Lower lobe of right lung (tissue), 2 donors: ENCODE measurements at places on chromosomes 1 and 21. TPM values are rescaled to one million over a fixed set of nuclear protein-coding genes. Genes with fewer than 3 reads are reported as not detected.

DNA sequence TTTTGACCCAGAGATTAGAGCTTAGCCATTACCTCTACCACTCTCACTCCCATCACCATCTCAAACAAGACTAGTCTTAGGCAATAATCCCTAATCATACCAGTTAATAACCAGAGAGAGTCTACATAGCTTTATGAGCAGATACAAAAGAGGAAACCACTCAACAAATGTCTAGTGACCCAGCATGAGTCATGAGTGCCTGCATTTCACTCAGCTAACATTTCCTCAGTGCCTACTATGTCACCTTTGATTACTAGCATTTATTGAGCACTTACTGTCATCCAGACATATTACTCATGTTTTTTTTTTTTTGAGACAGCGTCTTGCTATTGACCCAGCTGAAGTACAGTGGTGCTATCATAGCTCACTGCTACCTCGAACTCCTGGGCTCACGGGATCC is 35.9 kb upstream of the GALNT2 start:
- no peak for DNase-seq

Gene CFHR4
- not detected for total RNA-seq

Gene S100A8
- total RNA-seq: 622 TPM

Gene GABRD
- total RNA-seq: 2.7 TPM

GRCh38 chr1:47921935-47922415 is 75.2 kb downstream of the TRABD2B start:
- no peak for DNase-seq

DNA sequence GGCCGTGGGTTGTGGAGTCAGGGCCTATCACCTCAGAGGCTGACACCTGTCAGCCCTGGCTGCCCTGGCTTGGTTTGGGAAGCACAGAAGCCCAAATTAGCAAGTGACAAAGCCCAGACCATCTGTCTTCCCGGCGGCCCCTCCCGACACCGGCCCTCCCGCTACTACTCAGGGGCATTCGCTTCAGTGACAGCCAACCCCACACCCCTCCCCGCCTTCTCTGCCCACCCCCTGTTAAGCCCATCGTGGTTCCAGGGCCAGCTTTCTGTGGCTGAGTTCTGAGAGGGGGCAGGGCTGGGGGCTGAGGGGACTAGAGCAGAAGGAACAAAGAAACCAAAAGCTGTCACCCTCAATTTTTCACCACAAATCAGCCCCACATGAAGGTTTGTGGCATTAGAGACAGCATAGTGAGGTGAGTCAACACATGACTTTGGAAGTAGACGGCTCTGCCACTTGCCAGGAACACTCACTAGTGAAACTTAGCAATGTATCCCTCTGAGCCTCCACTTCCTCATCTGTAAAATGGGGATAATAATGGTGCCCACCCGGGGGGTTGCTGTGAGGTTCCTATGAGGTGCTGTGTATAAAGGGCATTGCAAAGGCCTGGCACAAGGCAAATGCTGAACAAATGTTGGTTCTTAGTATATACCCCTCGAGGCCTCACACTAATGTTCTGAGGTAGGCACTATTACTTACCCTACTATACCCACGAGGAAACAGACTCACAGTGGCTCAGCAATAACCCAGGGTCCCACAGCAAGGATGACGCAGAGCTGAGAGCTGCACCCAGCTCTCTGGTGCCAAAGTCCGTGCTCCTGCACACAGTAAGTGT is 5.2 kb upstream of the TNNI1 start:
- DNase-seq: no peak

- no peak for DNase-seq
Observed at GRCh38 chr1:90411185-90411584, 305.9 kb downstream of the BARHL2 start.

GRCh38 chr1:224675590-224675989 is 59.5 kb downstream of the CNIH3 start:
- DNase-seq: no peak

Gene MTARC2
- 56.6 TPM for total RNA-seq

GRCh38 chr1:226494092-226494609 is 54.4 kb upstream of the STUM start:
- DNase-seq: no peak

GRCh38 chr1:101203820-101204540 is 32.8 kb upstream of the S1PR1 start:
- DNase-seq: no peak

Gene SPOCD1
- total RNA-seq: 21.6 TPM

Gene SAMSN1
- total RNA-seq: 21.5 TPM

GRCh38 chr21:33268737-33269441 is 2.7 kb downstream of the IL10RB start:
- DNase-seq: peak; percentile 94

- no peak for DNase-seq
Observed at GRCh38 chr1:42765832-42766740, 742 bp downstream of the P3H1 start.

Gene MAD2L2
- 20.8 TPM for total RNA-seq

- DNase-seq: no peak
Observed at GRCh38 chr1:102185260-102185659, 188.5 kb upstream of the OLFM3 start.

- peak; percentile 94 for DNase-seq
Observed at GRCh38 chr1:35192853-35193664, at the start of gene SFPQ. TSS of gene SFPQ (minus strand) at chr1:35193145. CDS start at chr1:35193049, 96 bp downstream.

Gene LCE3A
- not detected for total RNA-seq

DNA sequence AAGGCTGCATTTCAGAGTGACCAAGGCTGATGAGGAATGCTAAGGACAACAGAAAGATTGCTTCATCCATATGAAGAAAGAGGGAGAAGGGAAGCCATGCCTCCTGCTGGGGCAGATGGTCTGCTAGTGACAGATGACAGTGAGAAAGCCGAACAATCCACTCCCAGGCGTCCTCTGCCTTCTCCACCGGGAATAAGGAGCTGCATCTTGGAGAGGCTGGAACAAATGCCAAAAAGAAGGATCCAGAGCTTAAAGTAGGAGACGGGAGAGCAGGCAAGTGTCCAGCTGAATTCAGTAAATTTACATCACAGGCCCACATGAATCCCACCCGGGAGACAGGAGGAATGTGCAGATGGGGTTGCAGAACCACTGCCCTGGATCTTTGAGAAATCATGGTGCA is 33.4 kb downstream of the DDX20 start:
- no peak for DNase-seq

Gene ERICH3
- total RNA-seq: 8.1 TPM

GRCh38 chr1:17310068-17310640 is 2.2 kb downstream of the PADI4 start:
- no peak for DNase-seq

- DNase-seq: no peak
Observed at GRCh38 chr1:180765151-180765550, 133.3 kb downstream of the XPR1 start.

- no peak for DNase-seq
Observed at GRCh38 chr1:69294171-69294570, 273.6 kb upstream of the LRRC7 start.

DNA sequence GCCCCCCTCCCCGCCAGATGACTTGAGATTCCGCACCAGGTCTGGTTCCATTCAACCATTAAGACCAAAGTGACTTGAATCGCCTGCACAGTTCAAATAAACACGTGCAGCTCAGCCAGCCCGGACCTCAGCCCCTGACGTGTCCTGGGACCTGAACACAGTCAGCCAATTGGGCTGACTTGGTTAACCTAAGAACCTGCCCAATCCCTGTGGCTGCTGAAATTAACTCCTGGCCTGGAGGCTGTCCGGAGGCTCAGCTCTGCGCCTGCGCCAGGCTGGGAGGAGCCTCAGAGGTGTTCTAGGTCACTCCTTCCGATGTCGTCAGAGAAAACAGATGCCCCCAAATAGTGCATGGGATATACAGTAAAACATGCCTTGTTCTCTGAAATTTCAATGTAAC is 73.4 kb downstream of the SCCPDH start:
- DNase-seq: no peak

Gene OR2T3
- total RNA-seq: not detected

GRCh38 chr1:190168893-190169280 is 308.8 kb downstream of the BRINP3 start:
- DNase-seq: no peak

DNA sequence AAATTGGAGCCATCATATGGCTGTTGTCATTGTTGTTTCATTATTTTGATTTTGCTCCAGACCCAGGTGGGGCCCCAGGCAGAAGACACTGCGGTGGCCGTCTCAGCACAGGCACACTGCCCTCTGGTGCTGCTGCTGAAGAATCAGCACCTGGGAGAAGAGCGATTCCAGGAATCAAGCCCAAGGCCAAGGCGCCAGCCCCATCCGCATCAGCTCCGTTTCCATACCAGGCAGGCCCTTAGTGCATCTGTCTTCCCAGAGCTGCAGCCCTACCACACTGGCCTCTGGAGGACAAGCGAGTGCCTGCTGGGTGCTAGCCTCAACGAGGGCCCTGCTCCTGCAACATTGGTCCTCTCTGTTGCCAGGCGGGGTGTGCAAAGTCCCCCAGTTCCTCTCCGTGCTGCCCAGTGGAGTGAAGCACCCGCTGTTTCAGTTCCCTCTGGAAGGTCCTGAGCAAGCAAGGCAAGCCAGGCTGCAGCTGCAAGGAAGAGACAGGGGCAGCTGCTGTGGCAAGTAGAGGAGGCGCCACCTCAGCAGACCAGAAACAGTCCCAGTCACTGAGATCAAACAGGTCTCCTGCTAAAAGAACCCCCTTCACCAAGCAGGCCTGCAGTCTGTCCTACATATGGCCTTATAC is 5.2 kb downstream of the GRIK3 start:
- no peak for DNase-seq

- no peak for DNase-seq
Observed at GRCh38 chr1:241934201-241934848, 23.2 kb upstream of the BECN2 start.

DNA sequence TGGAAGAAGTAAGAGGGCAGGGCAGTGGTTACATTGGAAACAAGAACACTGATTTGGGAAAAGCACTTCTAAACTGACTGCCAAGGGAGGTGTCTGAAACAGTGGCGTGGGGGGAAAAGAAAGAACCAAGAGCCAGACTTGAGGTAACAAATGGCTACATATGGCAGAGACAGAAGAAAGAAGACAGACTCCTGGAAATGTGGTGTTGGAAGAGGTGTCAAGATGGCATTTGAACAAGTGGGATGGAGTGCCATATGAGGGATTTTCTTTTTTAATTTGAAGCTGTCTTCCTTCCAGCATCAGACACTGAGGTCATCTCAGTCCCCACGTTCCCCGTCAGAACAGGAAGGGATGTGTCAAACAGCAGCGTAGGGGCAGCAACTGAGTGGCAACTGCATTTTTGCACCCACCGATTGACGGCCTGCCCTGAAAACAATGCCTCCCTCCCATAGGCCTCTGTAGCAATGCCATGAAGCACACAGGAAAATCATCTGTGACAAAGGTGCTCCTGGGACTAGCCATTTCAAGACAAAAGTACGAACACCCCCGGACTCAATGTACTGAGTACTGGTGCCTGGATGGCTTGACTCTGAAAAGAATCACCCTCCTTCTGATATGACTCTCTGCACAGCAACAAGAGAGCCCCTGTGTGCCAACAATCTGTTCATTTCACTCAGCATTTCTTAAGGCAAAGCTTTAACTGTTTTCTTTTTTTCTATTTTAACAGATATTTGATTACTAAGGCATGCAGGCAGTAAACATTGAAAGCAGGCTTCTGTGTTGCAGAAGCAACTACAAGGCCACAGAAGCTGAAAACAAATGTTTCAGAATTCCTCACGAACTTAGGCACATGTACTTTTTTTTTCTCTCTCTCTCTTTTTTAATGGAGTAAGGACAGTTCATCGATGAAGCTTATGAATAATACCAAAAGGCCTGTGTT is 37.0 kb downstream of the LPAR3 start:
- DNase-seq: no peak

Gene CR1L
- total RNA-seq: 1.3 TPM

Gene PLEKHG5
- 9.5 TPM for total RNA-seq

DNA sequence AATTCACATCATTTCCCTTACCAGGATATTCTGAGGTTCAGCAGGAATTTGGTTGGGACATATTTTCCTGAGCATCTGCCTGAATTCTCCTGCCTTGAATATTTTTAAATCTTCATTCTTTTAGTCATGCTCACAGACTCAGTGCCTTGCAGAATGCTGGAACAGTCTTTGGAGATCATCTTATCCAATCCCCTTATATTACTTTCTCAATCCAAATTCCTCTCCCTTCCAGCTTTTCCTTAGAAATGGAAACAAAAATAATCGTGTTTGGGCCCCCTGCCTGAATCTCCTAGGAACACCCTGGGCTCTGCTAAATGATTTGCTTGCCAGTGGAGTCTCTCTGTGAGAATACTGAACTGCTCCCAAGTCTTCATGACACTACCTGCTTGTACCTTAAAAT is 38.4 kb downstream of the LHX8 start:
- DNase-seq: no peak

DNA sequence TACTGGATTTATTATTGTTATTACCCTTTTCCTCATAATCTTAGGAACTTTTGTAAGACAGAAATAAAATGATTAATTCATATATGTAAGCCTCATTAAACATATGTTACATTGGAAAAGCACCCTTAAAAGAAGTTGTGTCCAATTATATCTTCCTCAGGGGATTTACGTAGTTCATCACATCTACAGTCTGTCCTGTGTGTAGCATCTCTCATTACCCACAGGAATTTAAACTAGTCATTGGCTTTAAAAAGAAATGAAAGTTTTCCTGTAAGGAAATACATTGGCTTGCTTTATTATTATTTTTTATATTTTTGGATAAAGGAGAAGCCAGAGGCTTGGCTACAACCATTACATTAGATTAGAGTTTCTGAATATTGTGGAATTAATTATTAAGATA is 56.1 kb downstream of the SWT1 start:
- no peak for DNase-seq

DNA sequence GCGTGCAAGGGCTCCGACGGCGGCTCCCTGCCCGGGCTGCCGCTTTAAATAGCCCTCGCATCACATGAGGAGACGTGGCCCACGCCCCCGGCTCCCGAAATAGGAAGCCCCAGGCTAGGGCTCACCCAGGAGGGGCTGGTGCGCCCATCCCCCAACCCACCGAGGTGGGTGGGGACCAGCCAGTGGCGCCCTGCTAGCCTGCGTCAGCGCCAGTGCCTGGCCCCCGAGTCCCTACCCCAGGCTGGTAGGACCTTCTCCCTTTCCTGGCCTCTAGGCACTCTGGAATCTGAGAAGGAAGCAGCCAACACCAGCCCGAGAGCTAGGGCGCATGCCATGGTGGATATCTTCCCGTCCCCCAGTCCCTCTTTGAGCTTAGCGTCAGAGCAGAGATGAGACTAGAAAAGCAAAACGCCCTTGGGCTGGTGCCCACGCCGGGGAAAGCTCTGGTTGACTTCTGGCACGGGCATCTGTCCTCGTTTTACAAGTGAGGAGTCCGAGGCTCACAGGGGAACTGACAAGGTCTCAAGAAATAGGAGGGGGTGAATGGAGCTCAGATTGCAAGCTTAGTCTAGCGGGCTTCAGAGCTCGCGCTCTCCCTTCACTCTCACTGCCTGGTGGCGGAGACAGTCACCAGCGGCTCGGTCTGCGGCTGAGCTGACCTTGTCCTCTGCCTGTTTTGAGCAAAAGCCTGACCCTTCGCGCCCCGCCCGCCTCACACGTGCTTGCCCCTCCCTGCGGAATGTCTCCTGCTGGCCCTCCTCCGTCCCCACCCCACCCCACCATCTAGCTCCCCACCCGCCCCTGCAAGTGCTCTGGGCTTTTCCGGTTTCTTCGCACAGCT is at the start of gene FABP3:
Gene FABP3, minus strand, starts transcription at position 21 of the 841 bp plus-strand sequence. CDS start 62 bp downstream, outside the sequence.
- DNase-seq: peak; percentile 88

Gene OLFM3
- total RNA-seq: not detected

GRCh38 chr1:234433563-234434285 is 45.3 kb downstream of the TARBP1 start:
- DNase-seq: no peak

- DNase-seq: no peak
Observed at GRCh38 chr1:41184446-41184845, 57.7 kb downstream of the SCMH1 start.

Gene RNU1-3
- 6,803 TPM for total RNA-seq

- no peak for DNase-seq
Observed at GRCh38 chr21:43599728-43600127, 59.6 kb downstream of the HSF2BP start.

GRCh38 chr1:93999840-94000415 is 90.7 kb upstream of the GCLM start:
- no peak for DNase-seq
